ENCODE measurements at places on chromosomes 3 and 15.

DNA sequence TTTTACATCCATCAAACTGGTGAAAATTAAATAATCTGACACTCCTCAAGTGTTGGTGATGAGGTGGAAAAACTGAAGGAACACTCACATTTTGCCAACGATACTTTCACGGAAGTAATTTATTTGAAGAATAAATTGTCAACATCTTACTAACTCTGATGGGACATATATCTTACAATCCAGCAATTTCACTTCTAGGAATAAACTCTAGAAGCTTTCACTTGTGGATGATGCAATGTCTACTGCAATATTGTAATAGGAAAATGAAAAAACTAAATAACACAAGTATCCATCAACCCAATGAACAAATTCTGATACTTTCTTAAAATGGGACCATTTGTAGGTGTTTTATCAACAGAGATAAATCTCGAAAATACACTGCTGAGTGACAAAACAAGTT is 16.2 kb upstream of the LIPC start:
- DNase-seq = no peak

- DNase-seq = no peak
Measured at GRCh38 chr3:135197246-135197645, 402.2 kb downstream of the EPHB1 start.

GRCh38 chr3:179309225-179310078 is 13.4 kb upstream of the ZNF639 start:
- no peak for DNase-seq

DNA sequence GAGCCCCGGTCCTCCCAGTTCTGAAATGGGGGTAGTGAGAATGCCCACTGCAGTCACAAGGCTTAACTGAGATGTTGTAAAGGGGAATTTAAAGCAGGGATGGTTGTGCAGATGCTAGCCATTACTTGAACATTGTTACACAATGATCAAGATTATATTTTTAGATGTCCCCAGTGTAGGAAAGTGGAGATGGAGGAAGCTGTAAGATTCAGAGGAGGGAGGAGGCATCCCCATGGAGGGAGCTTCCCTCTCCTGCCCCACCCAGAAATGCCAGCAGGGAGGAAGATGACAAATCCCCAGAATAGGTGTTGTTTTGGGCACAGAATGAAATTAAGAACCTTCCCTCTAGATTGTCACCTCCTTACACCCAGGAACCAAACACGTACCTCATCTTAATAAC is 46.1 kb downstream of the EFCAB12 start:
- DNase-seq = no peak

DNA sequence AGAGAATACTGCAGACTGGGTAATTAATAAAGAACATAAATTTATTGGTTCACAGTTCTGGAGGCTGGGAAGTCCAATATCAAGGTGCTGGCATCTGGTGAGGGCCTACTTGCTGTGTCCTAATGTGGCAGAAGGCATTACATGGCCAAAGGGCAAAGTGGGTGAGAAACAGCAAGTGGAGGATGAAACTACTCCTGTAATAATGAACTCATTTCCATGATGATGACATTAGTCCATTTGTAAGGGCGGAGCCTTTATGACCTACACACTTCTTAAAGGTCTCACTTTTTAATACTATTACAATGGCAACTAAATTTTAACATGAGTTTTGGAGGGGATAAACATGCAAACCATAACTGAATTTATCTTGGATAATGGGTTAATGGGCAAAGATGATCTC is 139.6 kb upstream of the SGO1 start:
- no peak for DNase-seq

- DNase-seq = peak; percentile 35
Measured at GRCh38 chr3:128133273-128133883, 9.8 kb upstream of the RUVBL1 start.

GRCh38 chr3:58665405-58665804 is 1.2 kb downstream of the FAM3D start:
- DNase-seq = no peak
